SJSA1 (cell line): ENCODE measurements at places on chromosomes 12 and 14. TPM values are rescaled to one million over a fixed set of nuclear protein-coding genes. Genes with fewer than 3 reads are reported as not detected.
A peak's percentile ranks its signal among the peaks of the same experiment; 100 is the strongest.

DNA sequence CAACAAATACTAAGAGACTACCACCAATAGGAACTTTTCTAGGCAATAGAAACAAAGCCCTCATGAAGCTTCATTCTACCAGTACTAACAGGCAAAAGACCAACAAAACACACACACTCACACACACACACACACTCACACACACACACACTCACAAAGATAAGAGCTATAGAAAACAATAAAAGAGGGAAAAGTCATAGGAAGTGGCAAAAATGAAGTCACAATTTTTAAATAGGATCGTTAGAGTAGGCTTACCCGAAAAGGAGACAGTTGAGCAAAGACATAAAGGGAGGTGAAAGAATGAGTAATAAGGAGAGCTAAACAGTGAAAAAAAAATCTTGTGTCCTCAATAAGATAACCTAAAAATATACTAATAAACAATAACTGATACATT lies 66.5 kb downstream of the C2CD5 start:
- H3K27me3 ChIP-seq = no peaks in the 10 kb centered on the region
- peaks cover 26% of the 10 kb centered on the region for H3K36me3 ChIP-seq
- H3K4me1 ChIP-seq = no peaks in the 10 kb centered on the region
- no peak overlapping the region for H3K27ac ChIP-seq

- peak; percentile 28 for DNase-seq
- H3K4me3 ChIP-seq = no peak overlapping the region
- H3K36me3 ChIP-seq = no peaks in the 10 kb centered on the region
- H3K4me1 ChIP-seq = peaks cover 7% of the 10 kb centered on the region; the same call in 1 of the 2 replicates
- no peaks in the 10 kb centered on the region for H3K27me3 ChIP-seq
These were observed 223.8 kb downstream of the C12orf75 start for GRCh38 chr12:105554223-105554678.

DNA sequence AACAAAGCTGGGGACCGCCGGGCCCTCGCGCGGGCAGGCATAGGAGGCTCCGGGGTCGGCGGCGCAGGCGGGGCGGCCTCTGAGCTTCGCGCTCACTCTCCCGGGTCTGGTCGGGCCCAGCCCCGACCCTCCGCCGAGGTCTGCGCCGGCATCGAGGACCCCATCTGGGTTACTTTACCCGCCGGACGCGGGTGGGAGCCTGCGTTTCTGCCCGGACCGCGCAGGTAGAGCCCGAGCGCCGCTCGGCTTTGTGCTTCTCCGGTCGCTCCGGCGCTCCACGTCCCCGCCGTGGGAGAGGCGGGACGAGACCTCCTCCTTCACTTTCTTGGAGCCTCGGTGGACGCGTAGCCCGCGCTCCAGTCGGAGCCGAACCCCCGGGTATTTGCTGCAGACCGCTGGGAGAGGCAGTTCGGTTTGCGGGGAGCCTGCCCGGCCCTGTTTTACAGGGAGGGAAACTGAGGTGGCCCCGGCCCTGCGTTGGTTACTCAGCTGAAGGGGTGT lies 63.2 kb downstream of the FBXL14 start:
- H3K27me3 ChIP-seq = peaks cover 35% of the 10 kb centered on the region
- H3K4me3 ChIP-seq = peak overlapping the region; percentile 67
- DNase-seq = no peak
- peaks cover 30% of the 10 kb centered on the region for H3K4me1 ChIP-seq

GRCh38 chr12:80187660-80188090 lies 88.3 kb downstream of the OTOGL start:
- no peaks in the 10 kb centered on the region for H3K27me3 ChIP-seq
- peak overlapping the region; percentile 79 for H3K27ac ChIP-seq
- peaks cover 42% of the 10 kb centered on the region for H3K4me1 ChIP-seq
- no peak overlapping the region for H3K4me3 ChIP-seq
- peak; percentile 60 for DNase-seq
- H3K36me3 ChIP-seq = no peaks in the 10 kb centered on the region

DNA sequence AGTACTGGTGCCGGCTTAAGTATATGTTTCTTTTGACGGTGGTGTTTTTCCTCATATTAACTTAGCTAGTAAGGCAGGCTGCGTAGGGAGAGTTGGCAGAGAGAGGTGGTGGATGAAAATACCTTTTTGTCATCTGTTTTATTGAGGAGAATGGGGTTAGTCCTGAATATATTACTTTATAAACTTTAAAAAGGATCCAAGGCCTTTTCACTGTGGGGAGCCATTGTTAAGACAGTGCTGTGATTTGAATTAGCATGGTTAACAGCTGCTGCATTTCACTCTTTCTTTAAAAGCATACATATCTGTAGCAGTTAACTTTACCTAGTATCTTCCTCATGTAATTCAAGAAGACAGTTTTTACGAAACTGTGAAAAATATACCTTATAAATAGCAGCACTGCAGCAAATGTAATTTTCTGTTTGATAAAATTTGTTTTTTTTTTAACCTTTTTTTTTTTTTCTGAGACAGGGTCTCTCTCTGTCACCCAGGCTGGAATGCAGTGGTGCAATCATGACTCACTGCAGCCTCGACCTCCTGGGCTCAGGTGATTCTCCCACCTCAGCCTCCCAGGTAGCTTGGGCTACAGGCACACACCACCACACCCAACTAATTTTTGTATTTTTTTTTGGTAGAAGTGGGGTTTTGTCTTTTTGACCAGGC lies 57.1 kb downstream of the AEBP2 start:
- no peak overlapping the region for H3K4me3 ChIP-seq
- no peaks in the 10 kb centered on the region for H3K27me3 ChIP-seq

DNA sequence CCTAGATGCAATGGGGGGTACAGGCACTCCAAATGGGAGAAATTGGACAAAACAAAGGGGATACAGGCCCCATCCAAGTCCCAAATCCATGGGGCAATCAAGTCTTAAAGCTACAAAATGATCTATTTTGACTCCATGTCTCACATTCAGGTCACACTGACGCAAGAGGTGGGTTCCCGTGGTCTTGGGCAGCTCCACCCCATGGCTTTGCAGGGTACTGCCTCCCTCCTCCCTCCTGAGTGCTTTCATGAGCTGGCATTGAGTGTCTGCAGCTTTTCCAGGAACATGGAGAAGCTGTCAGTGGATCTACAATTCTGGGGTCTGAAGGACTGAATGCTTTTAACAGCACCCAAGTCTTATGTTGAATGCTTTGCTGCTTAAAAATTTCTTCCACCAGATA lies 274.5 kb upstream of the LRIG3 start:
- no peak overlapping the region for H3K27ac ChIP-seq
- H3K27me3 ChIP-seq = no peaks in the 10 kb centered on the region
- no peak for DNase-seq
- no peaks in the 10 kb centered on the region for H3K36me3 ChIP-seq
- H3K4me1 ChIP-seq = no peaks in the 10 kb centered on the region

GRCh38 chr12:16350682-16351081 lies 3.2 kb downstream of the MGST1 start:
- no peak overlapping the region for H3K27ac ChIP-seq
- no peak overlapping the region for H3K4me3 ChIP-seq
- no peak for DNase-seq
- no peaks in the 10 kb centered on the region for H3K27me3 ChIP-seq

DNA sequence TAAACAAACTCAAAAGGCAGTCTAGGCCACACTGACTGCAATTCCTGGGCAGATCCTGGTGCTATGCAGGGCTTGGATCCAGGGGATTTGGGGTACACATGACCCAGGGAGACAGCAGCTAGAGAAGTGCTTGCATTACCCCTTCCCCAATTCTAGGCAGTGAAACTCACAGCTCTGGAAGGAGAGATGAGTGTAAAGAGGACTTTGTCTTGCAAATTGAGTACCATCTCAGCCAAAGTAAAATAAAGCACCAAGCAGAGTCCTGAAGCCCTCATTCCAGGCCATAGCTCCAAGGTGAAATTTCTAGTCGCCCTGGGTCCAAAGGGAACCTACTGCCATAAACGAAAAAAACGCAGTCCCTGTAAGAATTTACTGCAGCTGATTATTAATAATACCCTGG lies 644.9 kb upstream of the FLRT2 start:
- no peak for DNase-seq
- H3K4me1 ChIP-seq = no peaks in the 10 kb centered on the region
- H3K27ac ChIP-seq = no peak overlapping the region

DNA sequence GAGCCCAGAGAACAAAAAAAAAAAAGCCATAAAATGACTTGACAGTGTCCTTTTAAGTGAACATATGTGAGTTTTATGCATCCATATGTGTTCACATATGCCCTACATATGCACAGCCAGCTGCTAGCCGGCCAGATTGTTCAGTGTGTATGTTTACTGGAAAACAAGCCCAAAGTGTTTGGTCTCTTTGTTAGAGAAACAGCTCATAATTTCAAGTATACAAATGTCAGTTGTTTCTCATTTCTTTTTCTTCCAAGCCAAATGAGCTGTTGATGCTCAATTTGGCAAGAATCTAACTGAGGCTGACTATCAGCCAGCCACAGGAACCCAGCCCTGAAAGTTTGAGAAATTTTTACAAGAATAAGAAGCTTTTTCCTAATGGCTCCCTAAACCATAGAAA lies 60.8 kb upstream of the TSPAN8 start:
- no peak overlapping the region for H3K27ac ChIP-seq
- H3K4me1 ChIP-seq = no peaks in the 10 kb centered on the region
- no peak overlapping the region for H3K4me3 ChIP-seq
- H3K36me3 ChIP-seq = no peaks in the 10 kb centered on the region
- no peaks in the 10 kb centered on the region for H3K27me3 ChIP-seq

DNA sequence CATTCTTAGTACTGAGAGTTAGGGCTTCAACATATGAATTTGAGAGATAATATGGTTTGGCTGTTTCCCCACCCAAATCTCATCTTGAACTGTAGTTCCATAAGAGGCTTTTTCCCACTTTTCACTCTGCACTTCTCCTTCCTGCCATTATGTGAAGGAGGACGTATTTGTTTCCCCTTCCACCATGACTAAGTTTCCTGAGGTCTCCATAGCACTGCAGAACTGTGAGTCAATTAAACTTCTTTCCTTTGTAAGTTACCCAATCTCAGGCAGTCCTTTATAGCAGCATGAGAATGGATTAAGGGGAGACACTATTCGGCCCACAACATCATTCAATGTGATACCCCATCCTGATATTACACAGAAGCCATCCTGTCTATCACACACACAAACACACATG lies 36.8 kb upstream of the ALG10B start:
- no peak for DNase-seq
- no peak overlapping the region for H3K27ac ChIP-seq
- no peaks in the 10 kb centered on the region for H3K36me3 ChIP-seq
- H3K4me1 ChIP-seq = no peaks in the 10 kb centered on the region
- H3K27me3 ChIP-seq = no peaks in the 10 kb centered on the region
- no peak overlapping the region for H3K4me3 ChIP-seq

GRCh38 chr14:65462411-65462810 lies 49.9 kb downstream of the FUT8 start:
- no peak for DNase-seq
- peaks cover 22% of the 10 kb centered on the region for H3K4me1 ChIP-seq
- peaks cover 19% of the 10 kb centered on the region for H3K36me3 ChIP-seq
- peak overlapping the region; percentile 60 for H3K27ac ChIP-seq
- H3K4me3 ChIP-seq = no peak overlapping the region
- H3K27me3 ChIP-seq = no peaks in the 10 kb centered on the region

- DNase-seq = no peak
- H3K27me3 ChIP-seq = no peaks in the 10 kb centered on the region; the same call in 1 of the 2 replicates
- no peak overlapping the region for H3K4me3 ChIP-seq
- H3K36me3 ChIP-seq = no peaks in the 10 kb centered on the region
- H3K27ac ChIP-seq = no peak overlapping the region
These were observed 21.3 kb upstream of the BCDIN3D start for GRCh38 chr12:49863946-49864797.

GRCh38 chr14:100028990-100029677 lies 36.1 kb upstream of the EVL start:
- no peaks in the 10 kb centered on the region for H3K27me3 ChIP-seq
- no peak for DNase-seq
- H3K4me1 ChIP-seq = peaks cover 52% of the 10 kb centered on the region
- peak overlapping the region; percentile 5; the same call in 1 of the 2 replicates for H3K27ac ChIP-seq

- H3K36me3 ChIP-seq = peaks cover 20% of the 10 kb centered on the region
- H3K27ac ChIP-seq = no peak overlapping the region
- H3K4me1 ChIP-seq = peaks cover 22% of the 10 kb centered on the region
- H3K4me3 ChIP-seq = peak overlapping the region; percentile 52
- no peaks in the 10 kb centered on the region for H3K27me3 ChIP-seq
- no peak for DNase-seq
These were observed 739 bp upstream of the PAX9 start for GRCh38 chr14:36660736-36661505.

DNA sequence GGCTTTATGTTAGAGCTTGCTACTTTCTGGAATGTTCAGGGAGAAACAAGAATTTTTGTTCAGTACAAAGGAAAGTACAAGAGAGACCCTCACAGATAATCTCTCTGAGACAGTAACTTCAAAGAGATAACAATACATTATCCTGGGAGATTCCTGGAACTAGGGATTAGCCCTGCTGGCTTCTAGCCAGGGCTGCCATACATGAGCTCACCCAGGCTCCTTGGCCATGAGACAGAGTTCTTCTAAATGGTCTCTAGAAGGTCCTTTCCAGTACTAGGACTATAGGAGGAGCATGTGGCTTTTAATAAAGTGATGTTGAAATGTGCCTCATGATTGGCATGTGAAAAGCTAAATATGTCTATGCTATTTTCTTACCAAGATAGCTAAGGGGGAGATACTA lies 342.5 kb downstream of the EMP1 start:
- no peak for DNase-seq
- no peaks in the 10 kb centered on the region for H3K36me3 ChIP-seq

DNA sequence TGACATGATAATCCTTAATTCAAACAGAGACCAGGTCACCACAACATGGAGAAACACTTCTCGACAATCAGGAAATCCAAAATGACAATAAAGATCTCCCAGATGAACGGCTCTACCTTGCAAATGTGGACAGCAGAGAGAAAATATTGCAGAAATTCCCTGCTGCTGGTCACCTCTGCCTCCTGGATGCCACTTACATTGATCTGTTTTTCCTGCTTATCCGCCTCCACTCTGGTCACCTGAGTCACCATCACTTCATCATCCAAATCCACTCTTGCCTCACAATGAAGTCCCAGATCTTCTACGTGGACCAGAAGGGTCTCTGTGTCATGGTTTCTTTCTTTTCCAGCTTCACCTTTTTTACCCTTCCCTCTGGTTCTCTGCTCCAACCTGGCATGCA lies 21.1 kb downstream of the TTC9 start:
- no peak overlapping the region for H3K27ac ChIP-seq
- H3K4me1 ChIP-seq = peaks cover 11% of the 10 kb centered on the region
- peaks cover 6% of the 10 kb centered on the region; the same call in 1 of the 2 replicates for H3K27me3 ChIP-seq
- no peak for DNase-seq

- peak within 1 kb of the TSS; percentile 91 for H3K27ac ChIP-seq
- peak; percentile 96 for DNase-seq
- H3K4me3 ChIP-seq = peak within 1 kb of the TSS; percentile 74
- no peaks in the 10 kb centered on the region for H3K27me3 ChIP-seq
These were observed at the start of gene TUBA1C for GRCh38 chr12:49264873-49265792. Gene TUBA1C, plus strand, starts transcription at chr12:49265082. Its CDS starts 100 bp downstream, at chr12:49265182.

GRCh38 chr14:41062826-41063225 lies 543.9 kb upstream of the LRFN5 start:
- H3K27me3 ChIP-seq = no peaks in the 10 kb centered on the region
- H3K4me1 ChIP-seq = no peaks in the 10 kb centered on the region
- no peak for DNase-seq
- no peak overlapping the region for H3K4me3 ChIP-seq
- no peak overlapping the region for H3K27ac ChIP-seq

Gene CCER1
- total RNA-seq = not detected in 2 replicates

Gene KCNH3
- total RNA-seq = 0.08 and 0.53 TPM in 2 replicates

Gene IKBIP
- 86.0 and 103 TPM in 2 replicates for total RNA-seq

Gene GSC
- 2.8 and 12.1 TPM in 2 replicates for total RNA-seq

Gene C1QL4
- total RNA-seq = 0.34 and 1.9 TPM in 2 replicates
